Hippocampal formation (tissue), 2 donors: ENCODE measurements at places on chromosomes 7 and 10.

DNA sequence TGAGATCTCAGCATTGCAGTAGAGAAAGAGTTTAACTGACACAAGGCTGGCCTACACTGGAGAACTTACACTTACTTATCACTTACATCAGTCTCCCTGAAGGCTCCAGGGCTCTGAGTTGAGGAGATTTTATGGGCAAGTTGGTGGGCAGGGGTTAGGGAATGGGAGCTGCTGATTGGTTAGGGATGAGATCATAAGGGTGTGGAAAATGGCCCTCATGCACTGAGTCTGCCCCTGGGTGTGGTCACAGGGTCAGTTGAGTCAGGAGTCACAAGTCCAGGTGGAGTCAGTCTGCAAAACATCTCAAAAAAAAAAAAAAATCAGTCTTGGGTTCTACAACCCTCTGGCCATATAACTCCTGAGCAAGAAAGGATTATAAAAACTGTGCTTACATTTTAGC, 60.5 kb downstream of the PPP1R17 start:
- no peak for DNase-seq

- no peak for DNase-seq
Observed at GRCh38 chr10:131737543-131738395, 163.0 kb upstream of the PPP2R2D start.

DNA sequence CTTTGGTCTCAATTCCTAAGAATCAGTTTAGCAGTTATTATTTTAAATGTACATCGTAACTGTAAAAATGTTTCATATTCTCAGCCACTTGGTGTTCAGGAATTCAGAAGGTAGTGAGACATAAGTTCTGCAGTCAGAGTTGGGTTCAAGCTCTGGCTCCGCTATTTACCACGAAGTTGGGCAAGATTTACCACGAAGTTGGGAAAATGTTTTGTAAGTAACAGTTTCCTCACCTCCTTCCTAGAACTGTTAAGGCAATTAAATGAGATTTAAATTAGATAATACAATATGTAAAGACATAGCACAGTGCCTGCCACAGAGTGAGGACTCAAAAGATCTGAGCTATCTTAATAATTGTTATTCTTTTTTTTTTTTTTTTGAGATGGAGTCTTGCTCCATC, 16.3 kb upstream of the ABLIM1 start:
- DNase-seq, result no peak

DNA sequence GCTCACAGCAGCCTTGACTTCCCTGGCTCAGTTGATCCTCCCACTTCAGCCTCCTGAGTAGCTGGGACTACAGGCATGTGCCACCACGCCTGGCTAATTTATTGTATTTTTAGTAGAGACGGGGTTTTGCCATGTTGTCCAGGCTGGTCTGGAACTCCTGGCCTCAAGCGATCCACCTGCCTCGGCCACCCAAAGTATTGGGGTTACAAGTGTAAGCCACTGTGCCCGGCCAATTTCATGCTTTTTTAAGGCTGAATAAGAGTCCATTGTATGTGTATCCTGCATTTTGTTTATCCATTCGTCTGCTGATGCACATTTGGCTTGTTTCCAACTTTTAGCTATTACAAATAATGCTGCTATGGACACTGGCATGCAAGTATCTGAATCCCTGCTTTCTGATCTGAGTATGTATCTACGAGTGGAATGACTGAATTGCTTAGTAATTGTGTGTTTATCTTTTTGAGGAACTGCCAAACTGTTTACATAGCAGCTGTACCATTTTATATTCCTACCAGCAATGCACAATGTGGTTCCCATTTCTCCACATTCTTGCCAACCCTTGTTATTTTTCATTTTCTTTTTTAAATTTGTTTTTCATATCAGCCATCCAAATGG, 37.3 kb upstream of the TPST1 start:
- no peak for DNase-seq

DNA sequence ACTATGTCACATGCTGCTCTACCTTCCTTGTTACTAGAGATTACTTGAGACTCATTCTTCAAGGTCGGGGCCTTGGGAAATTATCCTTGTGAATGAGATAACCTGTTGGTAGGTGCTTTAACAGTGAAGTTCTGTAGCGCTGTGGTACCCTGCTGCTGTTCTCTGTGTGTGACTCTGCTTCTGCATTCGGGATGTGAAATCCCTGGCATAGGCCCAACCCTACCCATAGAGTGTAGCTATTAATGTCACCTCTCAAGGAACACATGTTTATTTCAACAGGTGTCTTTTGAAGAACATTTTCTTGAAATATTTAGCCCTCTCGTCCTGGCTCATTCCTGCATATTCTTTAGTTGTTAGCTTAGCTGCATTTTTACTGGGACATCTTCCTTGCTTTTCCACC, 41.8 kb upstream of the TMEM236 start:
- no peak for DNase-seq

DNA sequence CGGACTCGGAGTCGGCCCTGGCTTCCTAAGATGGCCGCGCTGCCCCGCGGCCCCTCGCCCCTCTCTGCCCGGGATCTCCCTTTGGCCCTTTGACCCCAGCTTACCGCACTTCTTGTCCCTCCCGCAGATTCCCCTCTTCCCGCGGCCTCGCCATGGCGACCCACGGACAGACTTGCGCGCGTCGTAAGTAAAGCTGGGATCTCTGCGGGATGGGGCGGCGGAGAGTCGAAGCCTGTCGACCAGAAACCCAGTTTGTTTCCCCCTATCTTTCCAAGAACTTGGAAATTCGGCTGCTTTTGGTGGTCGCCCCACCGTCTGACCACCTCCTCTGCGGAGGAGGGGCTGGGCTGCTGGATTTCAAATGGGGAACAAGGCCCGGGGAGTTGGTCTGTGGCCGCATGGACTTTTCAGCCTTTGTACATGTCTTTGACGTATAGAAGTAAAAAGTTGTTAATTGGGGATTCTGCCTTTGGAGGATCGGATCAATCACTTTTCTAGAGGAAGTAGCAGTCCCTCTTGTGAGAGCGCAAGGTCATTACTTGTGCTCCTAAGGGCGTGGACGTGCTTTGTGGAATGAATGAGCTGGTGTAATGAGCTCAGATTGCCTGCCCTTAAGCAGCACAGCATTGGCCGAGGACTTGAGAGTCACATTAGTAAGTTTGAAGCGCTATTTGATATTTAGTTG, 553 bp downstream of the VDAC2 start:
- no peak for DNase-seq

GRCh38 chr10:130954326-130954905, 357.1 kb downstream of the TCERG1L start:
- no peak for DNase-seq

DNA sequence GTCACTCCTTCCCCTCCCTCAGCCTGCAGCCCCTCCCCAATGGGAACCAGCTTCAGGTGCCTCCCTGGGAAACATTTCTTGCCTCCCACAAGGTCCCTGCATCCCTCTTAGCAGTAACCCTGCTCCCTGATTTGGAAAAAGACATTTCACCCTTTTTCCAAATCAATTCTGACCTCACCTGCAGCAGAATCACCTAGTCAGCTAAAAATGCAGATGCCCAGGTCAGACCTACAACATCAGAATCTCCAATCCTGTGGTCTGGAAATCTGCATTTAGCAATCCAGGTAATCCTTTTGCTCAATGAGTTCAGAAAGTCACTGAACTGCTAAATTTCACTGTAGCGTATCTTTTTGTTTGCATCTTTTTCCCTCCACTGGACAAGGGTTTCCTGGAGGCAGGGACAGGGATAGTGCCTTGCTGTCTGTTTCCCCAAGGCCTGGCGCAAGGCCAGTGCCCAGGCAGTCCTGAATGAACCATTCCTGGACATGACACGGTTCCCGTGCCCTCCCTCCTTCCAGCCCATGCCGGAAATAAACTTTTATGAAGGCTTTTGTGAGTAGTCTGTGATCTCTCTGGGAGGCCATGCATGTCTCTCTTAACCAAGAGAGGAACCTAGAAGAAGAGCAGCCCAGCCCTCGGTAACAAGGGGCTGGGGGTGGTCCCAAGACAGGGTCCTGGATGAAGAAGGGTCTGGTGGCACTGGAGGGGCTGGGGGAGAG, 44.0 kb downstream of the COL13A1 start:
- no peak for DNase-seq

DNA sequence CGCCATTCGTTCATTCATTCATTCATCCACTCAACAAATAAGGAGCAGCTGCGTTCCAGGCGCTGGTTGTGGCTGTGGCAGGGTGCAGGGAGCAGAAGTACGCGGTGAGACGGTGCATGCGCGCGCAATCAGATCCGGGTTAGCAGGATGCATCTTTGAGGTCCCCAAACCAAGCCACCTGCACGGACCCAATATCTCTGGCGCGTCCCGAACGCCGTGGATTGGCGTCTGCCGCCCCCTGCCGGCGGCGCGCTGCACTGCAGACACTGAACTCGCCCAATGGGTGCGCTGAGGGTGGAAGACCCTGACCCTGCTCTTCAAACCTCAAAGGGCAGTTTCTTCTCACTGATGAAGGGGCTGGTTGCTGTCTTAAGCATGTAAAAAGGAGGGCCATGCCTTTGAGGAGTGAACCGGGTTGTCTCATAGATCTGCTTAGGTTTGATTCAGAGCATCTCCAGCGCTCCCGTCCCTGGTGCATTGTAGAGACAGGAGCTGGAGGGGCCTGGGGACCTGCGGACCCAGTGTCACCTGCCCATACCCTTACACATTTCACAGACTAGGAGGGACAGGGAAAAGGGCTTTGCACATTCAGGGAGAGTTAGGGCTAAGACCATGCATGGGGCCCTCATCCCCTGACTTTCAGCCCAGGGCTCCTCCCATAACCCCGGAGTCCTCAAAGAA, 102.5 kb downstream of the RAMP3 start:
- DNase-seq, result peak; percentile 36

DNA sequence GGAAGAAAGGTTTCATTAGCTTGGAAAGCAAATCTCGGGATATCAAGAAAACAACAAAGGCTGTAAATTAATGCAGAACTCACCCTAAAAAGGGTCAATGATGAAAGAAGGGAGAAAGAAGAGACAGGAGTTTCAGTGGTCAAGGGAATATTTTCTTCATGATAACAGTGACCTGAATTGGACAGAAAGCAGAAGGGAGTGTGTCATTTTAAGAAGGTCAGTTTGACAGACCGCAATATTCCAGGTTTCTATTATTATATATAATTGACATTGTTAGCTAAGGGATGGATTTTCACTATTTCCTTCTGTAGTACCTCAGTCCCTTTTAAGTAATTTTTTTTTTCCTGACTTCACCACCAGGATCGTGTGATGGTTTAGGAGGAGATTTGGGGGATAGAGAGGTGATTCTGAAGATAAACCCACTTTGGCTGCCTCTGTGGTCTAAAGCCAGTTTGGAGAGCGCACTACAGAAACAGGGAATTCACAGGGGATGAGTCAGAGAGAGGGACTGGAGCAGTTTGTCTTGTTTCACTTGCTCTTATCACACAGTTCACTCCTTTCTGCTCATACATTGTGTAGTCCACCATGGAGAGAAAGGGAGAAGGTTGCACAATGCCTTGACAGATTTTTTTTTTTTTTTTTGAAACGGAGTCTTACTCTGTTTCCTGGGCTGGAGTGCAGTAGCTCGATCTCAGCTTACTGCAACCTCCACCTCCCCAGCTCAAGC, 417.9 kb downstream of the AUTS2 start:
- no peak for DNase-seq

- no peak for DNase-seq
Observed at GRCh38 chr10:132396494-132397035, 435 bp upstream of the PWWP2B start.

DNA sequence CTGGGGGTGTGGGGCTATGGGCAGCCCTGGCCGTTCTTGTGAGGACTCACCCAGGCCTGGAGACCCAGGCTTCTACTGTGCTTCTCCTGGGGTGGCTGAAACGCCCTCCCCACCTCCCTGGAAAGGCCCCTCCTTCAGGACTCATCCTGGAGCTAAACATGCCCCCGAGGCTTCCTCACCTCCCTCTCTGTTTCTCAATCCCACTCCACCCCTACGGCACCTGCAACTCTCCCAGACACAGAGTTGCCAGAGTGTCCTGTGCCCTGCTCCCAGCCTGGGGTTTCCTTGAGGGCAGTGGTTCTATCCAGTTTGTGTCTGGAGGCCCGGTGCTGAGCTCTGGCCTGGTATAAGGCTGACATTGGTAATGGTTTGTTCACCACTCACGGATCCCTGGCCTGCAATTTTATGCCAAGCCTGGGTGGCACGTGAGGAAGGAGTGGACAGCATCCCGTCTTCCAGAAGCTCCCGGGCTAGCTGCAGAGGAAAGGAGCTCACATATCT, 68.0 kb downstream of the GRID1 start:
- no peak for DNase-seq

- peak; percentile 61 for DNase-seq
Observed at GRCh38 chr10:98028168-98028770, 2.2 kb downstream of the CRTAC1 start.

DNA sequence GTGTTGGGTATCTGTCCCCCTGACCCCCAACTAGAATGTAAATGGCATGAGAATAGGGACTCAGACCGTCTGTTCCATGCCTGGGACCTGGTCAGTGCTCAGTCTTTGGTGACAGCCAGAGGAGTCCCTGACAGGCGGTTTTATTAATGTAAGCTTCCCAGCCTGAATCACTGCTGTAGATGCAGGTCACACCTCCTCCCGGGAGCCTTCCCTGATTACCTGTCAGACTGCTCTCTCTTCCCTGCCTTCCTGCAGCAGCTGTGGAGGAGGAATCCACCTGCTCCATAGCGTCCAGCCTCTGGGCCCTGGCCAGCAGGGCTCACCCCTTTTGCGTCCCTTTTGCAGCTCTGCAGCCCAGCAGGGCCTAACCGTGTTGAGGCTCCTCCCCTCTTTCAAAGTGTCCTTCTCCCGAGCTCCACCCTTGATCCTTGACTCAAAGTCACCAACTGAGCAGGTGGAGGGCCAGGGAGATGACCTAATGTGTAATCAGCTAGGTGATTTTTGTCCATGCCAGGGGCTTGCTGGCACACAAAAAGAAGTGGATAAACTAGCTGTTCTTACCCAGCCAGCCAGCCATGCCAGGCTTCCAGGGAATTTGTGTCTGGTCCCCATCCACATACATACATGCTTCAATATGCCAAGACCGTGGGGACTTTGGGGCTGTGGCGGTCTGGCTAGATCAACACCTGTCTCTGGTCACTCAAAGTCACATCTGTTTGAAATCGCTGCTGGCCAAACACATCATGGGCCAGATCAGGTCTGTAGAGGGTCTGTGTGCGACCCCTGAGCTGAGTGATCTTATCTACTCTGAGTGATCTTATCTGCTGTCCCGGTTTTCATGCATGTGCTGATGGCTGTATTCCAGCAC, 195.1 kb downstream of the CCDC3 start:
- DNase-seq, result no peak

GRCh38 chr7:101880282-101881054, 63.0 kb downstream of the CUX1 start:
- DNase-seq, result no peak
